Muscle of arm (tissue), 14 donors: ENCODE measurements at places on chromosomes 5 and 9.
A peak's percentile ranks its signal among the peaks of the same experiment; 100 is the strongest.

DNA sequence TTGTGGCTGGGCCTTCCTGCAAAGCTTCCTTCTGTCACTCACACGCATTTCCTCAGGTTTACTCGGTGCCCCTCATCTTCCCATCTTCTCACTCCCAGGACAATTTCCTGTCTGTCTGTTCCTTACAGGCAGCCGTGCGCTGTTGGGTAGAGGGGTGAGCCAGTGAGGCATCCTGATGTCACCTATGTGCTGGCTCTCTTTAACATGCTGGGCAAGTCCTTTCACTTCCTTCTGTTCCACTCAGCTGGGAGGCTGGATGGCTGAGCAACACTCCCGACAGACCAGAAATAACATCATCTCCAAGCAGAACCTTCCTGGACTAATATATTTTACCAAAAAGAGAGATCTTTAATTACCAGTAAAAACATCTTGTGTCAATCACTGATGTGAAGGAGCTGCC, 103.0 kb downstream of the HSD17B3 start:
- DNase-seq = no peak

GRCh38 chr5:142532781-142533176, 153.1 kb downstream of the FGF1 start:
- no peak for DNase-seq

DNA sequence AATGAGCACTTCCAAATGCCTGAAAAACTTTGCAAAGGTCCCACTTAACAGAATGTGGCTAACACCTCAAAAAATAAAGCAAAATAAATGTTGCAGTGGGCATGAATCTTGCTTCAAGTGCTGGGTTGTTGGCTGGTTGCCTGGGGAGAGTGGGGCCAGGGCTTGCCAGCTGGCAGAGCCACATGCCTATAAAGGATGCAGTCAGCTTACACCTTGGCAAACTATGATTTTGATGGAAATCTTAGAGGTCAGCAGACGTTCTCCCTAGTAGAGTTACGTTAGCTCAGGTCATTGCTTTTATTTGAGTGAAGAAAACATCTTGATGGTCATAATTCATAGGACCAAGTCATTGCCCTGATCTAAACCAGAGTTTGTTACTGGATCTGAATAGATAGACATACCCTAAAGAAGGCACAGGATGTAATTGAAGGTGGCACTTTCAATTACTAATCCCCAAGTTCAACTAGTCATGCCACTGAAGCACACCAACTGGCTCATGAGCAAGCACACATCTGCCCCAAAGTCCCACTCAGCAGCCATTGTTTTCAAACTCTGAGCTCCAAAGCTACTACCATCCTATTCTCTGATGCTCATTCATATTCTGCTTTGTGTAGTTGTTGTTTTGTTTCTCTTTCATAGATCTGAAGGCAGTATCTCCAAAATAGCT, 51.2 kb upstream of the ZSWIM6 start:
- DNase-seq = no peak

GRCh38 chr9:96721731-96722429, 56.0 kb downstream of the ZNF510 start:
- DNase-seq = no peak

- DNase-seq = no peak
Measured at GRCh38 chr9:69314547-69314946, 10.5 kb upstream of the ENTREP1 start.

- peak; percentile 65 for DNase-seq
Measured at GRCh38 chr5:93611976-93612854, 29.2 kb downstream of the NR2F1 start.
